ENCODE measurements at places on chromosomes 7 and 10.

DNA sequence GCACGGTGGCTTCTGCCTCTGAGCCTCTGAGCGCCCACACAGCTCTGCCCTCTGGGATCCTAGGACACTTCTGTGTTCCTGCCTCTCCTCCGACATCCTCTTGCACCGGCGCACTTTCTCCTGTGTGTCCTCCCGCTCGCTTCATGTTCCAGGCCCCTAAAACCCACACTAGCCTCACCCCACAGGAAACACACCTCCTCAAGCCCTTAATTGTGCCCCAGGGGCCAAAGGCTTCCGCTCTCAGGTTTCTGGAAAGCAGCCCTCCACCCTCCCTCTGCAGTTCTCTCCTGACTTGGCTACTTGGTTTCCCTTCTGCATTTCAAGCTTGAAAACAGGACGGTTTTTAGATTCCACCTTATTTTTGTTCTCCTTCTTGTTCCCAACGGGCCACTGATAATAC, 7.3 kb downstream of the GFRA1 start:
- no peak for DNase-seq

- DNase-seq, result no peak
Measured at GRCh38 chr7:134657526-134657925, 10.9 kb downstream of the BPGM start.

- DNase-seq, result no peak
Measured at GRCh38 chr7:95304990-95305389, 19.3 kb downstream of the PON1 start.

DNA sequence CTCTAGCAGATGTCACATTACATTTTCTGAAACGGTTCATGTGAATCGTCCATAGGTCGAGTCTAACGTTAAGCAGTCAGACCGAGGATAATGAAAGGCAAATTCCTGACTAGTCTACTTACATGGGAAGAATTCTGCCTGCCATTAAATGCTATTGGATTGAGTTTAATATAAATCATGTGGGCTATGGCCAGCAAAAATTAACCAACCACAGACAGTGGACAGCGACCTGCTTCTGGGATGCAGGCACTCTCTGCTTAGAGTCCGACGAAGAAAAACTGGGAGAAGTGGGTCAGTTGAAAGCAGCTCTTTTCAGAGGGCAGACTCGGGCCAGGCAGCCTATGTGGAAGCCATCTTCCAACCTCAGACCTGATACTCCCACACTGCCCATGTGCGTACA, 16.6 kb downstream of the PIP4K2A start:
- no peak for DNase-seq

DNA sequence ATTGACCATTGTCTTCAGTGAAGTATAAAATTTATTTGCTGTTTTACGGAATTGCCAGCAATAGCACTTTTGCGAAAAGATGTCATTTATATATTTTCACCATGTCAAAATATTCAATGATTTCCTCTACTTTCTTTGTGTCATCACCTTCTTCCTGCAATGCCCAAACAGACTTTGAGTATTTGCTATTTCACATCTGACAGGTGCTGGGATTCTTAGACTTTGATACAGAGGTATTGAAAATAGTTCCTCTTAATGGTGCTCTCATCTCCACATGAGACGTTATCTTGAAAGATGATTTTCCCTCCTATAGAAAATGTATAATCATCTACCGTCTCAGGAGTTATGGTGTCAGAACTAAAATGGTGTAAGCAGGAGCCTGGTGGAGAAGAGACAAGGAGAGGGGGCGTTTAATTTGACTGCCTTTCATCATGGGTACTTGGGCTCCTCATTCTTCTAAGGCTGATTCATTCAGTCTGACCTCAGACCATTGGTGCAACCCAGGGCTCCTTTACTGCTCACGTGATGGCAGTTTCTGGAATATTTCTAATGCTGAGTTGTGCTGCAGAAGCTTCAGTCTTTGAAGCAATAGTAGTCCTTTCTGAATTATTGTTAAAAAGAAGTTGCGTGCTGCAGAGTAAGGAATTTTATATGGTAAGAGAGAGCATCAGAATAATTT, 404.6 kb downstream of the PHTF2 start:
- no peak for DNase-seq

DNA sequence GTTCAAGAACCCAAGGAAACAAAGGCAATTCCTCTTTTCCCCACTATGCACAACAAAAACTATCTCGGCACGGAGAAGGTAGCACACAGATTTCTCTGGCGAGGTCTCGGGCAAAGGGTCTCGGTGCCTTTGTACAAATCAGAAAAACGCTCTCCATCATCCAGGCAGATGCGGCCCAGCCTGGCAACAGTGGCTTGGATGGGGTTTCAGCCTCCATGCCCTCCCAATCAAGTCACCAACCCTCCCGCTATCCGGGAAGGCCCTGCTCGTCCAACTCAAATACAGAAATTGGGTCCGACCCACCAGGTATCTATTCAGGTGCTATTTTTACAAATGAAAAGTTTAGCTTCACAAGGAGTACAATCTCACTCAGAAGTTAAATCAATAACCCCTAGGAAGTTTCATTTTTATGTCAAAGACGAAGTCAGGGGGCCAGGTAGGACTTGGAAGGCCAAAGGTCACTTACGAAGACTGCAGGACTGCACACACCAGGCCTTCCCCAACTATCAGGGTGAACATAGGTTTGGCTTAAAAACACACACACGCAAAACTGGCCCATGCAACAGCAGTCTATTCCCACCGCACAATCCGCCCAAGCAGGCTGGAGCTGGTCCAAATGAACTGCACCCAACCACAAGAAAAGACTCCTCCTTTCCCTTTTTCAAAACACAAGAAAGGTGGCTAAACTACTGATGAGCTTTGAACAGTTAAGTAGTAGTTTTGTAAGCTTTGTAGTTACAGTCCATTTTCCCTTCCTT, 43.0 kb downstream of the GNA12 start:
- DNase-seq, result no peak

DNA sequence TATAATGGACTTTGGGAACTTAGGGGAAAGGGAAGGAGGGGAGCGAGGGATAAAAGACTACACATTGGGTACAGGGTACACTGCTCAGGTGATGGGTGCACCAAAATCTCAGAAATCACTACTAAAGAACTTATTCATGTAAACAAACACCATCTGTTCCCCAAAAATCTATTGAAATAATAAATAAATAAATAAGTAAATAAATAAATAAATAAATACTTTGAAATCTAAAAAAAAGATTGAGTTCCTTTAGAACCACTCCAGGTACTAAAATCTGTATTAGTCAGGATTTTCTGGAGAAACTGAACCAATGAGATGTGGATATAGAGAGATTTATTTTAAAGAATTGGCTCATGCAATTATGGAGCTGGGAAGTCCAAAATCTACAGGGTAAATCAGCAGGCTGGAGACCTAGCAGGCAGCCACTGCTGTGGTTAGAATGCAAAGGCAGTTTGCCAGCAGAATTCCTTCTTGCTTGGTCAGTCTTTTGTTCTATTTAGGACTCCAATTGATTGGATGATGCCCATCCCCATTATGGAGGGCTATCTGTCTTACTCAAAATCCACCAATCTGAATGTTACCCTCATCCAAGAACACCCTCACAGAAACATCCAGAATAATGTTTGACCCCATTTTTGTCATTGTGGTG, 8.9 kb downstream of the IGFBP1 start:
- no peak for DNase-seq

Data from NCI-H526 treated with DMSO at 0.1 percent for 48 hours (cell line).